NCI-H510A treated with DMSO at 0.1 percent for 48 hours (cell line): ENCODE measurements at places on chromosomes 13 and 19.

- DNase-seq: no peak
Measured at GRCh38 chr13:79898996-79899395, 418.0 kb downstream of the NDFIP2 start.

- DNase-seq: peak; percentile 22
Measured at GRCh38 chr19:10269333-10270179, 1.4 kb upstream of the ICAM1 start.

GRCh38 chr19:18208098-18208951 lies 4.5 kb upstream of the RAB3A start:
- DNase-seq: peak; percentile 8

- no peak for DNase-seq
Measured at GRCh38 chr13:41199079-41199478, 4.7 kb upstream of the KBTBD7 start.

GRCh38 chr13:75782985-75783384 lies 146.9 kb downstream of the LMO7 start:
- no peak for DNase-seq

GRCh38 chr13:45218689-45219088 lies 17.8 kb upstream of the KCTD4 start:
- DNase-seq: no peak

- DNase-seq: no peak
Measured at GRCh38 chr13:29959603-29960002, 109.2 kb upstream of the UBL3 start.

DNA sequence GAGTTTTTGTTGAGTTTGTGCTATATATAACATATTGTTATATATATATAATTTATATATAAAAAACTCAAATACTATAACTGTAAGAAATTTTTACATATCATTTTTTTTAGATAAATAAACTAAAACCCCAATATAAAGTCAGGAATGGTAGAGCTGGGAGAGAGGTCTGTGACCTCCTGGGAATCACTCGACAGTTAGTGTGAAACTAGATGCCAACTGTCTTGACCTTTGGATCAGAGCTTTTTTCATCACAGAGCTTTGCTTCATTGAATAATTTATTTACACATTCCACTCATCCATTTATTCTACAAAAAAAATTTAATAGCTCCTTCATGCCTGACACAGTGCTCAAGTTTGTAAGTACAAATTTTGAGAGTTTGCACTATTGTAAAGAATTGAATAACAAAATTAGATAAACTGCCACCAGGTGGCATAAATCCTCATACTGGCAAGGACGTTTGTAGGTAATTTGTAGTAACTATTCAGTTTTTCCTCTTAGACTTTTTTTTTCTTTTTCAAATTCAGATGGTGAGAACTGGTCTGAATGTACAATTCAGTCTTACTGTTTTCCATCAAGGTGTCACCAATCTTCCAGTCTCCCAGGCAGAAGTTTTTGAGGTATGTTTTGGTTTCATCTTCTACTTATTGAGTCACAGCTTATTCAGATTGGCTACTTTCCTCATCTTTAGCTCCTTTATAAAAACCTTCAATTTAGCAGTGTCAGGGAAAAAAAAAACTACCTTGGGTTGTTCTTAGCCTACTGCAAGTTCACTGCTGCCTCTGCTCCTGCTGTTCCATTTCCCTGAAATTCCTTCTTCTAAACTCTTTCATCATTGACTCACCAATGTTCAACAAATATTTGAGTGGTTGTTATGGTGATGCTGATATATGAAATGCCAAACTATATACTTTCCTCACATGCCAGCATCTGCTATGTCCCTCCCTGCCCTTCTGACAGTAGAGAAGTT lies 28.7 kb downstream of the LACC1 start:
- DNase-seq: no peak

DNA sequence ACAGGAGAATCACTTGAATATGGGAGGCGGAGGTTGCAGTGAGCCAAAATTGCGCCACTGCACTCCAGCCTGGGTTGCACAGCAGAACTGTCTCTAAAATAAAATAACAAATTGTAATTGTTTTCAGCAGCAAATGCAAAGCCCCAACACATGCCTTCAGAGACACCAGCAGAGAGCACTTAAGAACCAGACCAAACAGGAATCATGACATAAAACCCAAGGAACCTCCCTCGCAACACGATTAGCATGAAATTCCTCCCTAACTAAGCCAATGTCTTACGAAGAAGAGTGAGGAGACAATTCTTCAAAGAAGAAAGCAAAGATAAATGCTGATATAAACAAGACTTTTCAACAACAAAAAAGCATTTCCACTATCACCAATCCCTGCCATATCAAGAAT lies 40.1 kb downstream of the PSPC1 start:
- no peak for DNase-seq

DNA sequence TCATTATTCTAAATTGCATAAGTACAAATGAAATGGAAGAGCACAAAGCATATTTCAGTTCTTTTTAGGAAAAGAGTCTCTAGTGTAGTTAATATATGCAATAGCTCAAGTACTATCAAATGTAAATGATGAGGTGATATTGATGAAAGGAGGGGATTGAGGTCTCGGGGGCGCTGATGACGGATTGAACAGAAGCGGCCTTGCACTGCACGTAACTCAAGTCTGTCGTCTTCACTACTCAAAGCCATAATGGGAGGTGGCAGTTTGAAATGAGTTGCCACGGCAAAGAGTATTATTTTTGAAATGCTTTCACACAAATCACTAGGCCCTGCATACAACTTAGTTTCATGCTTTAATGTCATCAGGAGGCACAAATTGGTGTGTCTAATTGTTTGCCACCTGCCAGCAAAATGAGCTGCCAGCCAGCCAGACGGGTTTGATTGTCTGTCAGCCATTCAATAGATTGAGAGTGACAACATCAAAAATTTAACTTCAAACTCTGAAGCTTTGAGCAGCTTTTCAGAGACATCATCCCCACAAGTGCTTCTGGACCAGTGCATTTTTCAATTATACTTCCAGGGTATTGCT lies 256.6 kb downstream of the NBEA start:
- DNase-seq: no peak

GRCh38 chr19:3279306-3279705 lies 54.8 kb downstream of the CELF5 start:
- DNase-seq: no peak

GRCh38 chr13:33927315-33927714 lies 109.4 kb downstream of the RFC3 start:
- DNase-seq: no peak

GRCh38 chr13:74171641-74172040 lies 37.4 kb upstream of the KLF12 start:
- DNase-seq: no peak

DNA sequence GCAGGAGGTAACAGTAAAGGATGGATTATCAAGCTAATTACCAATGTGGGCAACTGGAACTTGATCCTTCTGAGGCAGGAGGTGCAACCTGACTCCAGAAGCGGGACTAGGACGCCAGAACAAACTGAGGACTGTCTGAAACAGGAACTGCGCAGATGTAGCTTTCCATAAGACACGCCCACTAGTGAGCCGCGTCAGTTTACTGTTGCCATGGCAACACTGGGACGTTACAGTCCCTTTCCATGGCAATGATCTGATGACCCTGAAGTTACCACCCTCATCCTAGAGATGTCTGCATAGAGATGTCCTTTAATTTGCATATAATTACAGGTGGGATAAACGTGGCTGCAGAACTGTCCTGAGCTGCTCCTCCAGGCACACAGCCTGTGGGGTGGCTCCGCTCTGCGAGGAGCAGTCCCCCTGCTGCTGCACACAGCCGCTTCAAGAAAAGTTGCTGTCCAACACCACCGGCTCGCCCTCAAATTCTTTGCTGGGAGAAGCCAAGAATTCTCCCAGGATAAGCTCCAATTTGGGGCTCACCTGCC lies 816.6 kb downstream of the UQCRFS1 start:
- no peak for DNase-seq

- DNase-seq: no peak
Measured at GRCh38 chr19:13029893-13030292, 34.6 kb downstream of the NFIX start.

- no peak for DNase-seq
Measured at GRCh38 chr13:70534466-70534865, 426.2 kb upstream of the KLHL1 start.

DNA sequence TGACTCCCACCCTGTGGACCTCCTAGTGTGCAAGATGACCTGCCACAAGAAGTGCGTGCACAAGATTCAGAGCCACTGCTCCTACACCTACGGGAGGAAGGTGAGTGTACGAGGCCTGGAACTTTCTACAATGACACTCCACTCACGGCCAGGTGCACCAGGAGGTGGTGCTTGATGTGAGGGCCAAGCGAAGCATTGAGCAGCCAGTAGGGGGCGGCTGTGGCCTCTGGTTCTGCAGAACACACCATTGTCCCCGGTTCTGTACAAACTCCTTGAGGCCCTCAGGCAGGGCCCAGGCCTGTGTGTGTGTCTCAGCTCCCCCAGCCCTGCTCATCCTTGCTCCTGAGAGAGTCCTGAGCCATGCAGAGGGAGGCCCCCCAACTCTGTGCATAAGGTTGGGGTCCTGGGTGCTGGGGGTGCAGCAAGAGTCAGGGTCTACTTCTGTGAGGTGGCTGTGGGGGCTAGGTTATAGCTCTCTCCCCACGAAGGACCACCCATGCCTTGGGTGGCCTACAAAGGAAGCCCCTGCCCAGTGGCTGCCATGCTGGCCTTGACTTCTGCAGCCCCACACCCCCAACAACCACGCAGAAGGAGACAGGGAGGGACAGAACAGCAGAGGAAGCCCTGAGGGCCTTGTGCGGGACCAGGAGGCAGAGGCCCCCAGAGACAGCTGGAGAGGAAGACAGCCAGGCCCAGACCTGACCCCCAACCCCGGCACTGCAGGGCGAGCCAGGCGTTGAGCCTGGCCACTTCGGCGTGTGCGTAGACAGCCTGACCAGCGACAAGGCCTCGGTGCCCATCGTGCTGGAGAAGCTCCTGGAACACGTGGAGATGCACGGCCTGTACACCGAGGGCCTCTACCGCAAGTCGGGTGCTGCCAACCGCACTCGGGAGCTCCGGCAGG lies 9.7 kb upstream of the USE1 start:
- DNase-seq: peak; percentile 9

GRCh38 chr19:29662604-29663404 lies 2.5 kb upstream of the PLEKHF1 start:
- no peak for DNase-seq
